ENCODE measurements at places on chromosomes 5 and 9.

DNA sequence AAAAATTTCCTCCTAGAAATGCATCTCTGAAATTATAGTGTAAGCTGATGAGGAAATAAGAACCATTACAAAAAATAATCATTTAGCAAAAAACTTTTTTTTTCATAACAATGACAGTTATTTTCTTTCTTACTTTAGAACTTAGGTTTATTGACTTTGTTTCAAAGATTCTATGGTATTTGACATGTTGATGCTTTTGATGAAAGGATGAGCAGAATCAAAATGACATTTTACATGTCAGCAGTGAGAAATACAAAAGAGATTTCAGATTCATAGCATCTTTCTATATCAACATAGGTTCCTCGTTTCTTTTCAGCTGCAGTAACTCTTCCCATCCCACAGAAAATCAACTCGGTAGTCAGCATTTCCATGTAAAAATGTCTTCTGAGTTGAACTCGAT, 1226.6 kb upstream of the C9orf72 start:
- DNase-seq: no peak

- no peak for DNase-seq
Measured at GRCh38 chr9:100619665-100620064, 41.8 kb downstream of the CAVIN4 start.

- DNase-seq: no peak
Measured at GRCh38 chr9:90805006-90805996, 3.7 kb downstream of the SYK start.

GRCh38 chr9:130128733-130129431, 43.3 kb upstream of the NCS1 start:
- peak; percentile 37 for DNase-seq

DNA sequence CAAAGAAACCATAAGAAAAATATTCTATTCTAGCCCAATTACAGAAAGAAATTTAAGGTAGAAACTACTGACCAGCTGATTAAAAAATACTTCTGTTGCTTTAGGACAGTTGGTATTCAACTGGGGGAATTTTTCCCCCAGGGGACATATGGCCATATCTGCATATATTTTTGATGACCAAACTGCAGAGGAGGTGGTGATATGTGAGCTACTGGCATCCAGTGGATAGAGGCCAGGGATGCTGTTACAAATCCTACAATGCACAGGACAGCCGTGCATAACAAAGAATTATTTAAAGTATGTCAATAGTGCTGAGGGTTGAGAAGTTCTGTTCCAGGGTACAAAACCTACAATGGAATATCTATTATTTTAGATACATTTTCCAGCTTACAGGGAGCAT, 24.0 kb downstream of the ZFR start:
- no peak for DNase-seq

DNA sequence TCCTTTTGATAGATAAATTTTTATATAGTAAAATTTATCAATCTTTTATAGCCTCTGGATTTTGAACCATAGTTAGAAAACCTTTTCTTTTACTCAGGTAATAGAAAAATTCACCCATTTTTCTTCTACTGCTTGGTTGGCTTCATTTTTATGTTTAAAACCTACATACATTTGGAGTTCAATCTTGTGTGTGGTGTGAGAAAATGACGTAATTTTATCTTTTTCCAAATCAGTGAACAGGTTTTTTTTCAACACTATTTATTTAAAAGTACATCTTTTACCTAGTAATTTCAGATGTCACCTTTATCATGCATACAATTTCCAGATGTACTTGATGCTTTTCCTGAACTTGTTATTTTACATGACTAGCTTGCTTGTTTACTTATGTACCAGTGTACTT, 200.2 kb downstream of the TRIM36 start:
- DNase-seq: no peak

GRCh38 chr5:138402640-138403039, 36.2 kb upstream of the REEP2 start:
- no peak for DNase-seq

- no peak for DNase-seq
Measured at GRCh38 chr5:38448568-38449350, 107.7 kb downstream of the LIFR start.

DNA sequence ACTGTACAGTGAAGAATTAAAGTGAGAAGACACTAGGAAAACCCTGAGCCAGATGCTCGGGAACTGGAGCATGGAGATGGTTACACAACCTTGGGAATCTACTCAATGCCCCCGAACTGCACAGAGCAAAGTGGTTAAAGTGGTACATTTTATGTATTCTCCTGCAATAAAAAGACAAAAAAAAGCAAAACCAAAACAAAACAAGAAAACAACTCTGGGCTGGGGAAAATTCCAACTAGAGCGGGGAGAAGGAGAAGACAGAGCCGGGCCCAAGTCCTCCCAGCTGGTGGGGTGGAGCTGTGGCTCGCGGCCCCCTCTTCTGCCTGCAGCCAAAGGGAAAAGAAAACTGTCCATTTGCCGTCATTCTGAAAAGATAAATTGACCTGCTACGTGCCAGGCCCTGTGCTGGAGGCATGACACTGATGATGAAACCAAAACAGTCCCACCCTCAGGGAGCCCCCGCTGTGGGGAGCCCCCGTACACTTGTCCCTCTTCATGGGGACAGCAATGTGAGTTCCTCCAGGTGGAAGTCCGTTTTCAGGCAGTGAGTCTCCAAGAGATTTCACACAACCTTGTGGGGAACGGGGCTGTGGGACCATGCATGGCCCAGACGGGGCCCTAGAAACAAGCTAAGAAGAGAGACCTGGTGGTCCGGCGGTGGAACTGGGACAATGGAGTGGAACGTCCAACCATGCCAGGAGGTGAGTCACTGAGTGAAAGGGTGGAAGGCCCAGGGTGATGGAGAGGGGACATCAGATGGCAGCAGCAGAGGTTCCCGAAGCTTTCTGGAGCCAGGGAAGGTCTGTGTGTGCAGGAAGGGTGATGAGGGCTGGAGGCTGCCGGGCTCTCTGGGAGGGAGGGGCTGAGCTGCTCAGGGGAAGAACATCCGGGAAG, 114.8 kb upstream of the COL5A1 start:
- no peak for DNase-seq

- DNase-seq: no peak
Measured at GRCh38 chr5:80151890-80152289, 104.0 kb downstream of the SERINC5 start.

DNA sequence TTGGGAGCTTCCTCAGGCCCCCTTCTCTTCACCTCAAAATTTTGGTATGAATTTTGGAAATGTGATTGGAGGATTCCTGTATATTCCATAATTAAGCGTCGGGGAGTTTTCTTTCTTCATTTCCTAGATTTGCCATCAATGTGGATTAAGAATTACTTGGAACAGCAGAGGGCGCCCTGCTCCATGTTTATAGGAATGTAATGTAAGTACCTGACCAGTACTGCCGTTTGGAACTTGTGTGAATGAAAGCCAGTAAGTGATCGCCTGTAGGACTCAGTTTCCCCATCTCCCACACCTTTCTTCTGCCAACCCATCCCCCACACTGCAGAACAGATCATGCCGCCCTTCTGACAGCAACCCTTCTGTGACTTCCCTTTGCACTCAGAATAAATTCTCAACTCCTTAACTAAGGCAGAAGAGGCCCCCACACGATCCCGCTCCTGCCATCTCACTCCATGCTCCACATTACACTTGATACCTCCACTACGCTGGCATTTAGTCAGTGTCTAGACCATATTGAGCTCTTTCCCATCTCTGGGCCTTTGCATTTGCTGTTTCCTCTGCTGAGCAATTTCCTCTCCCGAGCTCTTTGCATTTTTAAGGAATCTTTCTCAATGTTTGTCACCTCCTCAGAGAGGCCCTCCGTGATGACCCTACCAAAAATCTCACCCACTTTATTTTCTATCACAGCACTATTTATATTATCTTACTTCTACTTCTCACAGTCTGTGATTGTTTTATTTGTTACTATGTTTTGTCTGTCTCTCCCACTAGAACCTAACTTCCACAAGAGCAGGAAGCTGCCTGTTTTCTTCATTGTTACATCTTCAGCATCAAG, 79.5 kb upstream of the HTR4 start:
- DNase-seq: peak; percentile 37

GRCh38 chr5:155872629-155873220, 454.2 kb upstream of the SGCD start:
- DNase-seq: no peak

DNA sequence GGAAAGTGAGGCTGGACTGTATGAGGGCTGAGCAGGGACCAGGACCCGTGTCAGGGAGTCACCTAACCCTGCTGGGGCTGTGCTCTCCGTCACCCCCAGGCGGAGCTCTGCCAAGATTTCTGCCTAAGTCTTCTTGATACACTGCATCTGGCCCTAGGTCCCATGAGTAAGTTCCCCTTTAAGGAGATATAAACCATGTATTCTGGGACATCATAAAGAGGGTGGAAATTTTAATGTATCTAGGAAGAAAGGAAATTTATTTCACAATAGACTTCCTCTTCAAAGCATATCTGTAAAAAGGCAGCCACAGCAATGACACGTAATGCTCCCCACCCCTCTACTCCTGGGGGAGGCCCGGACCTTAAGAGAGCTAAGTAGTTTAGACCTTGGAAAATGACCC, 183.4 kb downstream of the FBXL7 start:
- no peak for DNase-seq

DNA sequence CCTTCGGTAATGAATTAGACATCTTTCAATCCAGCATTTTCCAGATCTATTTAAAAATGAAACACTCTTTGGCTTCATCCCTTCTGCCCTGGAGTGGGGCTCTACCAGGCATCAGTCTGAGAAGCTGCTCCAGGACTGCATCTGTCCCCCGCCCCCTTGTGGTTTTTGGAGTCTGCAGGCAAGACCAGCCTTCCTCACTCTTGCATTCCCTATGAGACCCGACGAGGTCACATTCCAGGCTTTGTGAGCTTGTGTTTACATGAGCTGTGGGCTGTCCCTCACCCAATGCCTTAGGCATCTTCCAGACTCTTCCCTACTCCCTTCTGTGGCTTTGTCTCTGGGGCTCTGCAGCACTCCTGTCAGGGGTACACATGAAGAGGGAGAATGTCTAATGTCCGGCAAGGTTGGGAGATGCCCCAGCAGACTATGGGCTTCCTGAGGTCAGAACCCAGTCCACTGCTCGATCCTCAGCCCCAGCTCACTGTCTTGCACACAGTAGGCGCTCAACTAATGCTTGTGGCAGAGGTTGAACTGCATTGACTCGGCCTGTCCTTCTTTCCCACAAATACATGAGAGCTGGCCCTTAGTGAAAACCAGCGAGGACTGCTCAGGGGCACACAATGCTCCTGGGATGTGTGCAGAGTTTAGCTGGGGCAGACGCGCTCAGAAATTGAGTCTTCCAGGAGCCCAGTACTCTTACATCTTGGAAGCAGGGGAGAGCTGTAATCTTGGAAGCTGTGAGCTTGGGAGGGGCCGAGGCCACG, 11.7 kb upstream of the GADD45G start:
- DNase-seq: no peak

- DNase-seq: no peak
Measured at GRCh38 chr5:34412736-34413135, 243.4 kb upstream of the RAI14 start.

GRCh38 chr5:33611877-33612276, 171.1 kb downstream of the TARS1 start:
- DNase-seq: no peak

- no peak for DNase-seq
Measured at GRCh38 chr9:123468541-123468940, 112.5 kb downstream of the CRB2 start.

DNA sequence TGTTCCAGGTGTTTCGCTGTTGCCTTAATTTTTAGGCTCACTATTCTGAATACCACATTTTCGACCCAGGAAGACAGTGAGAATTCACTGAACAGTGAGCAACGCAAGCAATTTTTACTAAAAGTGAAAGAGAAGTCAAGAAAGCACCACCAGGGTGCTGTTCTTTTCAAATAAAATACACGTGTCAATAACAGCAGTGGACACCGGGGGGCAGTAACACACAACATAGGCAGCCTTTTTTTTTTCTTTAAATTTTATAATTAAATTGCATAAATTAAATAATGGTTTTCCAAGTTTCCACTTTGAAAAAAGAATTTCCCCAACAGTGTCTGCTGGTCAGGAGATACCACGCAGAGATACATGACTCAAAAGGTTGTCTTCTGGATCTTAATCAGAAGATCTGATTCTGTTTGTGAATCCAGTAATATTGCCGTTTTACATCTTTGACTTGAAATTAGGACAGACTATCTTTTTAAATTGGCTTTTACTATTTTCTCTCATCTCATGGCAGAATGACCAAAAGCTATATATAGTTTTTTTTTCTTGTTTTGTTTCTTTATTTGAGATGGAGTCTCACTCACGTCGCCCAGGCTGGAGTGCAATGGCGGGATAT, 47.1 kb upstream of the SH3GL2 start:
- no peak for DNase-seq

DNA sequence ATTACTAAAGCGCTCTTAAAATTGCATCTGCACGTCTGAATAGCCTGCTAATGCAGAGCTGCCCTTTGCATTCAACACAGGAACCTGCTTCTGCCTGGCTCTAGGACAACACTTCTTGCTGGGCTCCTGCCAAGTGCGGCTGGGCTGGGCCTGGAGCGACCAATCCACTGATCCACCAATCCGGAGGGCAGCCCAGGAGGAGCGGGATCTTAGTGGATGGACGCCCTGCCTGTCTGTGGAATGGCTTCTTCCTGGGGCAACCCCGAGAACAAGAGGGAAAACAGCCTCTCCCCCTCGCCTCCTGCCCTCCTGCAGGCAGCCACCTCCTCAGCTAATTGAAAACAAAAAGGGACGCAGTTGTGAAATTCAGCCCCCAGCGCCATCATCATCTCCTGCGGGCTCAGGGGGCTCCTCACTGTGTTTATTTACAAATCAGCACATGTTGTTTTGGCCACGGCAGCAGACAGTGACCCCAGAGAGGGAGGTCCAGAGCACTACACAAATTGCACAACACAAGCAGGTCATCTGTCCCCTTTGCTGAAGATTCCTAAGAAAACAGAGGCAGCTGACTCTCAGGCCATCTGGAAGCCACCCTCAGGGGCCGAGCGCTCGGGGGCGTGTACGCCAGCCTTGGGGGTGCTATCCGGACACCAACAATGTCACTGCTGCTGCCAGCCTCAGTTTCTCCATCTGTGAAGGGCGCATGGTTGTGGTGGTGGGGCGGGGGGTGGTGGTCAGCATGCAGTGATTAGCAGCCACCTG, 57.3 kb downstream of the GADD45G start:
- no peak for DNase-seq

DNA sequence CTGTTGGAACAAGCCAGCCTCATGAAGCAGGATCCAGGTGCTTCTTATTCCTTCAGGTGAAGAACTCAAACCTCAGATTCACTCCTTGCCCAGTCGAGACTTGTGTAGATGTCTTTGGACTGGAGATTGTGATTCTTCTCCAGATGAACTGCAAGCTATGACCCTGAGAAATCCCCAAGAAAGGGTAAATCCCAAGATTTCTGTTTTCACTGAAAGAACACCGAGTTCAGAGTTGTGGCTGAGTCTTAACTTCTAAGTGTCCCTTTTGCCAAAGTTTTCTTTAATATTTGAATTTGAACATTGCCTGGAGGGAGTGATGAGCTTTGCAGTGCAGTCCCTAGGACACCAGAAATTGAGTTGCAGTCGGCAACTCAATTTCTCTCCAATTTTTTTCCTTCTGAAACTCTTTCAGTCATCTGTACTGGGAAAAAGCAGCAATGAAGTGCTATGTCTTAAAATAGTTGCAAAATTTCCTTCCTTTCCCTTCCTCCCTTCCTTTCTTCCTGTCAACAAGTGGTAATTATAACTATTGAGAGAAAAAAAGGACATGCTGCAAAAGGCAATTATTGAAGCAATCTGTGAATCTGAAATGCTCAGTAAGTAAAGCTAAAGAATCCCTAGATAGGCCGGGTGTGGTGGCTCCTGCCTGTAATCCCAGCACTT, 56.1 kb downstream of the ANKRD55 start:
- DNase-seq: no peak
